ENCODE measurements at places on chromosomes 3 and 15.

DNA sequence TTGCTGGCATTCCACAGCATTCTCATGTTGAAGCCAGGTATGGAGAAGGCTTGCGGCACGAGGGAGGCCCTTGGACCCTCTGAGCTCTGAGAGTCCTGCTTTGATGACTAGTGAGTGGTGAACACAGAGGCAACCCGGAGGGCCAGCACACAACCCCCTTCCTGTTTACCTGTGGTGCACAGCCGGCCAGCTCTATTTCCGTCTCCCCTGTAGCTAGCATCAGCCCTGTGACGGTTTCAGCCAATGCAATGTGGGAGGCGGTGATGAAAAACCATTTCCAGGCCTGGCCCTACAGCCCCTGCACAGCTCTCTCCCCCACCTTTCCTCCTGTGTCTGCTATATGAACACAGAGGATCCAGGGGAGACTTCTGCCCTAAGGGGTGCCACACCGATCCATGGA is 76.8 kb upstream of the KLHL25 start:
- DNase-seq: no peak

DNA sequence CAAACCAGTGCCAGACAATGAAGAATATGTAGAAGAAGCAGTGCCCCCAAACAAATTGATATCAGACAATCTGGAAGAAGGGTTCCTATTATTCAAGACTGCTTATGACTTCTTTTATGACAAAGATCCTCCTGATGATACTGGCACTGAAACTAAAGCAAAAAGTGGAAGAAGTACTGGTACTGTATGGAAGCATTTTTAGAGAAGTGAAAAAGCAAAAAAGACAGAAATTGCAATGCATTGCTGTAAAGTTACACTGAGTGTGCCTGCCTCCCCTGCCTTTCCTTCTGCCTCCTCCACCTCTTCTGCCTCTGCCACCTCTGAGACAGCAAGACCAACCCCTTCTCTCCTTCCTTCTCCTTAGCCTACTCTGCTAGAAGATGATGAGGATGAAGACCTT is 167.6 kb downstream of the PLCL2 start:
- no peak for DNase-seq

- DNase-seq: no peak
Measured at GRCh38 chr3:154977666-154978065, 102.5 kb upstream of the MME start.

DNA sequence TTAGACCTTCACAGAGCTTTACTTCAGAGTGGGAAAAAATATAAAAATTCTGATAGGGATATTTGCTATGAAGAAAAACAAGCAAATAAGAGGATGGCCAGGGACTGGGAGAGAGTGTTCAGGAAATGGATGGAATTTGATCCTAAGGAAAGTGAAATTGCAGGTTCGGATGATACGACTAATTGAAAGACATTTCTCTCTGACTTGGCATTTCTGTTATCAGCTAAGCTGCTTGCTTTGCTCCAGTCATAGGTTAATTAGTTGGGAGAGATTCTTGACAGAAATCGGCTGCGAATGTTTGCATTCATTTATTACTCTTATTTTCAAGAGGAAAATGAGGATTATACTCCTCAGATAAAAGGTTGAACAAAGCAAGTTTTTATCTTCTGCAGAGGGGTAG is 808.7 kb upstream of the NECTIN3 start:
- DNase-seq: no peak

DNA sequence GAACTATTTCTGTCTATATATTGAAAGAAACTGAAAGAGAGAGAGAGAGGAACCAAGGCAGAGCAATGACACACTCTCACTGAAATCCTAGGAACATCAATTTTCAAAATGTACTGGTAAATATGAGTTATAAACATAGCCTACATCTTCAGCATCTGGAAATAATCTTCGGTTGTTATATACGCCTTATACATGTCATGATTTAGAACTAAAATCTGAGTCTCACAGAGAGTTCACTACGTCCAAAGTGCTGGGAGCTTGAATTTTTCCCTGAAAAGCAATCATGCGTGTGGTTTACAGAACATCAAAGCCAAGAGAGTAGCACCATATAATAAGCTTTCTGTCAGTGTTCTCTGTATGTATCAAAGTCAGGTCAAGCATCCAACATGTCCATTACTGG is 420.0 kb upstream of the CBLB start:
- DNase-seq: no peak

- DNase-seq: no peak
Measured at GRCh38 chr3:49804141-49805041, 1.3 kb downstream of the INKA1 start.

- no peak for DNase-seq
Measured at GRCh38 chr15:71085809-71086208, 29.5 kb upstream of the THSD4 start.

- no peak for DNase-seq
Measured at GRCh38 chr3:713006-713621, 379.7 kb upstream of the CNTN6 start.

DNA sequence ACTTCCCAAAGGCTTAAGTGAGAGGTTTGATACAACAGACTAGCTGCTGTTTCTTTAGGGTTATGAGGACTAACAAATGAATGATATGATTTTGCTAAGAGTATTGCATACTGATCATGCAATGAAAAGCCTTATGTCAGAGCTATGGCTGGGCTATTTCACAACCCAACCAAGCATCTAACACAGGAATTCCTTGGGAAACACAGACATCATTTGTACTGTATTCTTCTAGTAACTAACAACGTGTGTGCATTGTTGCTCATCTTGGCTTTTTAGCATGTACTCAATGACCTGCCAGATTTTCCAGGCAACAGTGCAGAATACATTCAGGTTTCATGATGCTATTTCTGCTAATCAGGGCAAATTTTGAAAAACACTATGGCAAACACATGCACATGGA is 19.3 kb downstream of the PDZRN3 start:
- DNase-seq: no peak

GRCh38 chr15:63605036-63605435 is 7.8 kb downstream of the FBXL22 start:
- no peak for DNase-seq

DNA sequence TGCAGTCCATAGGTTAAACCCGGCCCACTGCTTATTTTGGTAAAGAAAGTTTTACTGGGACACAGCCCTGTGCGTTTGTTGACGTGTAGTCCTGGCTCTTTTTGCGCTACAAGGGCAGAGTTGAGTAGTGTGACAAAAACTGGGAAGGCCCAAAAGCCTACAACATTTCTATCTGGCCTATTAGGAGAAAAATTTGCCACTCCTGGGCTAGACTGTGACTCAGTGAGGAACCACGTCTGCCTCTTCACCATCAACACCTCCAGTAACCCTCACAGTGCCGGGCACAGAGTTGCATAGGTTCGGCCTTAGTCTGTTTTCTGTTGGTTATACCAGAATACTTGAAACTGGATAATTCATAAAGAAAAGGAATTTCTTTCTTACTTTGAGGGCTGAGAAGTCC is 110.3 kb downstream of the TOP2B start:
- DNase-seq: no peak

- no peak for DNase-seq
Measured at GRCh38 chr3:143201870-143202752, 82.5 kb downstream of the CHST2 start.

- DNase-seq: no peak
Measured at GRCh38 chr15:75834021-75834420, 9.2 kb upstream of the UBE2Q2 start.

DNA sequence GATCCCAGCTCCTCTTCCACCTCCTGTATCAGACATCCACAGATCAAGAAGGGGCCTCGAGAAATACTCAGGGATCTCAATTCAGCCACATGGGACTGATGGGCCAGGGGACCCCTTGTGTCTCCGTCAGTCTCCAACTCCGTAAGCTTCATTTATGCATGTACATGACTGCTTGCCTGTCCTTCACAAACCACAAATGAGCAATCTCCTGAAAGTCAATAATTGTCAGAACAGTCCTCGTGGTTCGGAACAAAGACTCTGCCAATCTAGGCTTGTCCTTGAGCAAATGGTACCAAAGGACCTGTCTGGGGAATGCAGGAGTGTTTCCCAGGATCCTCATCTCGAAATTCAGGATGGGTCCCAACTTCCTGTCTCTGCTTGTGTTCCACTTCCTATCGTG is 20.8 kb downstream of the SLC12A8 start:
- DNase-seq: no peak

DNA sequence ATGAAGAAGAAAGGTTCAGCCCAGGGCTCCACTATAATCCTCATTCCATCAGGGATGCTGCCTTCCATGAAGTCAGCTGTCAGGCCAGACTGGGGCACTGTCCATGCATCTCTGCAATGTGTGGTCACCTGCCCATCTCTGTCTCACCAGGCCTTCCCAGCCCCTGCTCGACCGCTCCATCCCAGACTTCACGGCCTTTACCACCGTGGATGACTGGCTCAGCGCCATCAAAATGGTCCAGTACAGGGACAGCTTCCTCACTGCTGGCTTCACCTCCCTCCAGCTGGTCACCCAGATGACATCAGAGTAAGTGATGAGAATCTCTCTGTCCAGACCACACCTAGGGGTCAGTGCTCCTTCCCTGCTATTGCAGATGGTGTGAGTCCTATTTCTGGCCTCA is 454.1 kb downstream of the EPHB1 start:
- DNase-seq: no peak

- DNase-seq: no peak
Measured at GRCh38 chr15:50889589-50889988, 18.9 kb upstream of the AP4E1 start.

DNA sequence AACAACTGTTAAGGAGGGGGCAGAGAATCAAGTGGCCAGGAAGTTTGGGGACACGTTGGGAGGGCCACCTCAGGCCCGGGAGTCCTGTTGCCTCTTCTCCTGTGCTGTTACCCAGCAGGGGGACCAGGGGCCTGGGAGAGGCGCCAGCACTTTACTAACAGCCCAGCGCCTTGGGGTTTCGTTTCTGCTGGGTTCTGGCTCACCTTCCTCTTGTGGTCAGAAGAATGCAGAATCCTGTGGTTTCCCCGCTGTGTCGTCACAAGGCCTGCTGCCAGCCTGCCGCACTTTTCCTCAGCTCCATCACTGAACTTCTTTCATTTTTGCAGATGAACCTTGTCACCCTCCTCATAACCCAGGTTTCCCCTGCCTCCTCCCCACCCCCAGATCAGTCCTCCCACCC is 67.7 kb downstream of the SLC30A4 start:
- peak; percentile 78 for DNase-seq

- no peak for DNase-seq
Measured at GRCh38 chr3:132174500-132174899, 139.7 kb upstream of the CPNE4 start.

DNA sequence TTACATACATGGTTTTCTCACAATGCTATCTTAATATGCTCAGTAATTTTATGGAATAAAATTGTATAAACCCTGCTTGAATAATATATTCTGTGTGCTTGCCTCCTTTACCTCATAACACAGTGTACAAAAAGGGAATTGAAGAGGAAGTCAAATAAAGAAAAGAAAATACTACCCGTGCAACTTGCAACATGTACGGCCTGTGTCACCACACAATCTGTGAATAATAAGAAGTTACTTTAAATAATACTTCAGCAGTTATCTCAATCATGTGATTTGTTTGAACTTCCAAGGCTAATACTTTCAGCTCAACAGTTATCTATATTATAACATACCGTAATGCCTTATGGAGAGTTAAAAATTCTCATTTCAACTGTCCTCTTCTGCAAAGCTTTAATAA is 58.1 kb upstream of the SATB1 start:
- DNase-seq: no peak

- DNase-seq: no peak
Measured at GRCh38 chr3:115784739-115785536, 161.6 kb downstream of the GAP43 start.

- no peak for DNase-seq
Measured at GRCh38 chr15:40714144-40714543, 19.2 kb downstream of the RAD51 start.

DNA sequence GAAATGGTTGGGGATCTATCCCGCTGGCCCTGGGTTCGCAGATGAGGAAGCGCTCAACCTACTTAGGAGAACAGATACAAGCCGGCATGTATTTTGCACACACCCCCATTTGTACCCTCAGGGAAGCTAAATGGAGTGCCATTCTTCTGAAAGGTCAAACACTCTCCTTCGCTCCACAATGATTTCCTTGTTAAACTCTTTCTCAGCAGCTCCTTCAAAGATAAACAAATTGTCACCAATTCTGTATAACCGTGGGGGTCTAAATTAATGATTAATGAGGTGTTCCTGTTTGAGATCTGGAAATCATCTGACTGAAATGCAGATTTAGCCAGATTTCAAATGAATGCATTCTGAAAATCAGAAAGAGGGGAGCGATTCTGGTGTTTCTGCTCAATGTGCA is 124.0 kb downstream of the MEGF11 start:
- DNase-seq: no peak

GRCh38 chr3:133439563-133439962 is 39.7 kb downstream of the BFSP2 start:
- no peak for DNase-seq

GRCh38 chr3:78670746-78671145 is 1097.1 kb downstream of the ROBO1 start:
- DNase-seq: no peak
